ENCODE measurements at places on chromosomes 7 and 10.

- DNase-seq: no peak
These were observed 1.4 kb downstream of the LARP4B start for GRCh38 chr10:929960-930624.

- no peak for DNase-seq
These were observed 76.5 kb downstream of the ARL5B start for GRCh38 chr10:18735711-18736110.

GRCh38 chr7:128427289-128427891 lies 17.6 kb upstream of the IMPDH1 start:
- peak; percentile 77 for DNase-seq

GRCh38 chr10:107865691-107866090 lies 701.2 kb upstream of the SORCS1 start:
- no peak for DNase-seq

- DNase-seq: peak; percentile 33
These were observed 2.0 kb upstream of the SFTPA1 start for GRCh38 chr10:79608505-79609375.

GRCh38 chr10:29615195-29615594 lies 19.6 kb downstream of the SVIL start:
- DNase-seq: no peak

- peak; percentile 93 for DNase-seq
These were observed 69.2 kb upstream of the SLC39A12 start for GRCh38 chr10:17882557-17882956.

DNA sequence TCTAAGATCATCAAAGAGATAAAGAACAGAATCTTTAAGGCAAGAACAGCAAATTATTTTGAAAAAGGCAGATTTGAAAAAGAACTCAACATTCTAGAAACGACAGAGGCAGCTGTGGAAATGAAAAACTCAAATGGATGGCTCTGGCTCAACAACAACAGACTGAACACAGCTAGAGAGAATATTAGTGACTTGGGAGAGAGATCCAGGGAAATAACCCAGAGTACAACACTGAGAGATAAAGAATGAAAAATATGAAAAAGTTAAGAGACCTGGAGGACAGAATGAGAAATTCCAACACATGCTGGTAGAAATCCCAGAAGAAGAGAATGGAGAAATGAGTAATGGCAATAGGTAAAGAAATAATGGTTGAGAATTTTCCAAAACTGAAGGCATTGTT lies 17.9 kb upstream of the ZNF777 start:
- DNase-seq: no peak

GRCh38 chr7:20778063-20778721 lies 8.5 kb downstream of the SP8 start:
- peak; percentile 23 for DNase-seq

DNA sequence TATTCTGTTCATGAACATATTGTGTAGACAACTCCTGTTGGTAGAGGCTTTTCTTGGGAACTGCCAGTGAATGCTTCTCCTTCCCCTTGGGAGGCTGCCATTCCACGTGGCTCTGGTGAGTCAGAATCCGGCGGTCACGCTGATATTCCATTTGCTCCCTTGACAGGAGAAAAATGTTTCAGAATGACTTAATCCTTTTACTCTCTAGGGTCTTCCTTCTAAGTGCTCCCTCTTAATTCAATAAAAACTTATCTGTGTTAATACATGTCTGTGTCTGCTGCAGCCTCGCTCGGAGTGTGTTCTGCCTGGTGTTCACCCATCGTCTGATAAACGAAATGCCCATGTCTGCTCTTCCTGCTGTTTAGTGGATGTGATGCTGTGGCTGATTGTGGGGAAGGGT lies 278.6 kb downstream of the ARHGAP12 start:
- peak; percentile 89 for DNase-seq

DNA sequence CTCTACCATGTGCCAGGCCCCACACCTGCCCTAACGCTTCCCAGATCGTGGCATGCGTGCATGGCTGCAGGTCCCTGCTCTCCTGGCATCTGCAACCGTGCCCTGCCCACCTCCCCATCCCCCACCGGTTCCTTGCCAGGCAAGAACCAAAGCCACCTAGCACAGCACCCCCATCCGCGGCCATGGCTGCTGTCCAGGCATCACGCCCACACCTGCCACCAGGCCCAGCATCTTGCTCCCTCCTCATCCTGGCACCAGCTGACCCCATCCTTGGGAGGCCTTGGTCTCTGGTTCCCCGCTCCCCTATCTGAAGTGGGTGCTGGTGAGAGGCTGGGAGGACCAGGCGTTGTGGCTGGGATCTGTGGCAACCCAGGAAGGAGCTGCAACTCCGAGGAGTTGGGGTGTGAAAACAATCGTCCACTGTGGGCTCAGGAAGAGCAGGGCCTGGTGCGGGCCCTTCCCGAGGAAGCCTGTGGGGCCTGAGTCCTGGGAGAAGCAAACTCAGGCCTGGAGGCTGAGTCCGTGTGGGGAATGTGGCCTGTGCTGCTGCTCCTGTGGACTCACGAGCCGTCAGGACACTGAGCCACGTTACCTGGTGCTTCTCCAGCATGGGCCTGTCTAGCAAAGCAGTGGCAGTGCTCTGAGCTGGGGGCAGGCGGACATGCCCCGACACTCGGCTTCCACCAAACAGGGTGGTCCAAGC lies 417.1 kb downstream of the DNAJB6 start:
- no peak for DNase-seq

GRCh38 chr10:67775279-67775678 lies 62.7 kb downstream of the DNAJC12 start:
- no peak for DNase-seq

GRCh38 chr7:135257-135653 lies 57.1 kb upstream of the FAM20C start:
- no peak for DNase-seq

GRCh38 chr10:115056186-115056585 lies 37.0 kb upstream of the ATRNL1 start:
- no peak for DNase-seq

DNA sequence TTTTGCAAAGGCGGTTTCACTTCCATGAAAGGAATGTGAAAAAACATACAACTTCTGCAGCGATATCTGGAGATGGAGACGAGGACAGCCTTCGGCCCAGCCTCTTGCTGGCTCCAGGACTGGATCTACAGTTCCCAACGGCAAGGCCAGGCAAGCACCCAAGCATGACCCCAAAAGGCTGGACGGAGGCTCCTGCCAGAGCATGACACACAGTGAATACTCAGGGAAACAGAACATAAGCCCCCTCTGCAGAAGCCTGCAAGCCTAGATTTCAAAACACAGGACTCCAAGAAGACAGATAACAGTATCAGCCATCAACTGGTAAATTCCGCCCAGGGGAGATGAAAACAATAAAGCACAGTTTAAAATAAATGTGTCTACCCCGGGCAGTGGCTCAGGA lies 3.3 kb upstream of the LRRC27 start:
- no peak for DNase-seq

- peak; percentile 51 for DNase-seq
These were observed 138.0 kb upstream of the TARP start for GRCh38 chr7:38411404-38411803.

GRCh38 chr10:79258894-79259293 lies 88.4 kb upstream of the PPIF start:
- no peak for DNase-seq

DNA sequence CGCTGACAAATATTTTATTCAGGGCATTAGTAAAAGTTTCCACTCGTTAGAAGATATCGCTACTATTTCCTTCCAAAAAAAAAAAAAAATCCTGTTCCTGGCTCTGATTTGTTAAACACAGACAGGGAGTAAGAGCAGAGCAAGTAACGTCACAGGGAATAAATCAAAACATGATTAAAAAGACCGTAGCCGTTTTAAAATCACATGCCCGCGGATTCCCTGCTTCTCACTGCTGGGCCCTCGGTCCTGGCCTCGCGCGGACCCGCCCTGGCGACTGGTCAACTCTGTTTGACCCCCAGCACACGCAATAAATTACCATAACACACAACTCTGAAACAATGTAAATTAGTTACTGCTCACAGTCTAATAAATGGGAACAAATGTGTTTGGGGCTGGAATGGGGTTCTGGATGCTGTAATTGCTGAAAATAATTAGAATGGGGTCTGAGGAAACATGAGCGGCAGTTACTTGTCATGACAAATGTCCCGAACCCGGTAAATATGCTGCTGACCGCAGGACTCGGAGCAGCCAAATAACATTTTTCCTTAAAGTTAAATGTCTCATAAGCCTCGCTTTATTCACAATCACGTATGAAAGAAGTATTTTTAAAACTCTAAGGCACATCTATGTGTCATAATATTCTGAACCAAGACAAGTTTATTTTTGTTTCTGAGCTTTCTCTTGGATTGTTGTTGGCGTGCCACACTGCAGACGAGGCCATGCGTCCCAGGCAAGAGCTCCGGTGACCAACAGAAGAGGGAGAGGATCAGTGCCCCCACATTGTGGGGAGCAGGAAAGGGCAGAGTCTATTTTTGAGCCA lies 17.9 kb downstream of the EBF3 start:
- DNase-seq: no peak

DNA sequence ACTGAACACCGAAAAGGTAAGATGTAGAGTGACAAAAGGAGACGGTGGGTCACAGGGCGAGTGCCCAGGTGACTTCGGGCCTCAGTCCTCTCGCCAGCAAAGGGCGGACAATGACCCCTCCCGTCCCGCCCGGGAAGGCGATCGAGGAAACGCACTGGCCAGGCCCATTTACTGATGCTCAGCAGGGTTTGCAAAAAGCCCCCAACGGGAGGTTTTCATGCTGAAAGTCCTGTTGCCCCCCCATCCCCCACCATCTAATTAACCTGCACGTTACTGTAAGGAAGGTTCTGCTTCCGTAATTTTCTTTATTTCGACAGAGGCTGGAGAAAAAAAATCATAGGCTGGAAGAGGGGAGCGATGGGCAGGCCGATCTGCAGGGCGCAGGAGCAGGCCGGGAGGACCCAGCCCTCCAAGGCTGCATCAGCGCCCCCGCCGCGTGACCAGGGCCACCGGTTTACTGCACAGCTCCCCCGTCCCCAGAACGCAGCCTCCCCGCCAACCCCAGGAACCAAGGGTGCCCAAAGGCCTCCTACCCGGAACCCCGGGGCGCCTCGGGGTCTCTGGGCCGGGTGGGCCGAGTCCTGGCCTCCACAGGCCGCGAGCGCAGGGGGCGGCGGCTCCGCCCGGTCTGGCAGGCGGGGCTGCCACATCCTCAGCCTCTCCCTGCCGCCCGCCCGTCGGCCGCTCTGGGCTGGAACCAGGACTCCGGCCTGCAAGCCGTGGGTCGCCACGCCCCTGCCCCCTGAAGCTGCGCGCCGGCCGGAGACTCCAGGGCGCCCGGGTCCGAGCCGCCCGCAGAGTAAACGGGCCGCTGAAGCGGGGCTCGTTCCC lies 613 bp downstream of the OAT start:
- DNase-seq: peak; percentile 67

GRCh38 chr7:816751-817671 lies 15.3 kb upstream of the SUN1 start:
- DNase-seq: no peak

GRCh38 chr10:68684413-68684812 lies 36.6 kb upstream of the CCAR1 start:
- DNase-seq: no peak

DNA sequence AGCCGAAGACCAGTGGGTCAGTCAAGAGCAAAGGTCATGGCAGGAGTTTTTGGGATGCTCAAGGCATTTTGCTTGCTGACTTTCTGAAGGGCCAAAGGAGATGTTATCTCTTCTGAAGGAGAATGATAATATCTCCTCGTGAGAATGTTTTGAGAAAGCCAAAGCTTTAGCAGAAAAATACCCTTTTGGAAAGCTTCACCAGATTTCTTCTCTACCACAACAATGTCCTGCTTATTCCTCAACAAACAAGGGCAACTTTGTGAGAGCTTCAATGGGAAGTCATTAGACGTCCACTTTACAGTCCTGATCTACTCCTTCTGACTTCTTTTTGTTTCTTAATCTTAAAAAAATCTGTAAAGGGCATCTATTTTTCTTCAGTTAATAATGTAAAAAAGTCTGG lies 132.8 kb upstream of the DNAJB12 start:
- no peak for DNase-seq

DNA sequence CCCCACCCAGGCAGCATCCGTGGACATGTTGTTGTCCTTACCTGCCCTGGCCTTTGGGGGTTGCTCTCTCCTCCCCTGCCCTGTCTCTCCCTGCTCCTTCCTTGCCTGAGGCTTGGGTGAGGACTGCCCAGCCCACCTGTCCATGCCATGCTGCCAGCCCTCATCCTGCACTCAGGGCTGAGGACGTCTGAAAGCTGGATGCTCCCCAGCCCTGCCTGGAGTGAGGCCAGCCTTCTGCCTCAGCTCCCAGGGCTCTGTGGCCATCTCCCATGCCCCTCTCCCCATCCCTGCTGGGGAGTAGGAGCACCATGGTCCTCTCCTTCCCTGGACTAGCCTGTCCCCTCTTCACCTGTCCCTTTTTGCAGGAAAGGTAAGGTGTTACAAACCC lies 68.4 kb downstream of the RAMP3 start:
- DNase-seq: no peak

DNA sequence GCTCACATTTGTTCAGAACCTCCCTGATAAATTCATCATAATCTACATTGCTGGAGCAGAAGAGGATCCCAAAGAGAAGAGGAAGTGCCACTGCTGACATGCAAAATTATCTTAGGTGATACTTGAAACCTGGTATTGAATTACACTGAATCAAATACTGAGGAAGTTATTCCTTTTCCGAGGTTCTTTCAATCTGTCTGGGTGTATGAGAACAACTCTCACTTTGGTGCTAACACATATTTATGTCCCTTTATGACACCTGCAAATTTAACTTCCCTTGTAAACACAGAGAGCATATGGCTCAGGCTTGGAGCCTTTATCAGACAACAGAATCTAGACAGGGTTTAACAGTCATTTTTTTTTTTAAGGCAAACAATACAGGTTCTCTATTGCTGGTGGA lies 131.4 kb downstream of the SRPK2 start:
- peak; percentile 25 for DNase-seq

GRCh38 chr7:94374721-94375566 lies 19.8 kb upstream of the COL1A2 start:
- DNase-seq: peak; percentile 99

DNA sequence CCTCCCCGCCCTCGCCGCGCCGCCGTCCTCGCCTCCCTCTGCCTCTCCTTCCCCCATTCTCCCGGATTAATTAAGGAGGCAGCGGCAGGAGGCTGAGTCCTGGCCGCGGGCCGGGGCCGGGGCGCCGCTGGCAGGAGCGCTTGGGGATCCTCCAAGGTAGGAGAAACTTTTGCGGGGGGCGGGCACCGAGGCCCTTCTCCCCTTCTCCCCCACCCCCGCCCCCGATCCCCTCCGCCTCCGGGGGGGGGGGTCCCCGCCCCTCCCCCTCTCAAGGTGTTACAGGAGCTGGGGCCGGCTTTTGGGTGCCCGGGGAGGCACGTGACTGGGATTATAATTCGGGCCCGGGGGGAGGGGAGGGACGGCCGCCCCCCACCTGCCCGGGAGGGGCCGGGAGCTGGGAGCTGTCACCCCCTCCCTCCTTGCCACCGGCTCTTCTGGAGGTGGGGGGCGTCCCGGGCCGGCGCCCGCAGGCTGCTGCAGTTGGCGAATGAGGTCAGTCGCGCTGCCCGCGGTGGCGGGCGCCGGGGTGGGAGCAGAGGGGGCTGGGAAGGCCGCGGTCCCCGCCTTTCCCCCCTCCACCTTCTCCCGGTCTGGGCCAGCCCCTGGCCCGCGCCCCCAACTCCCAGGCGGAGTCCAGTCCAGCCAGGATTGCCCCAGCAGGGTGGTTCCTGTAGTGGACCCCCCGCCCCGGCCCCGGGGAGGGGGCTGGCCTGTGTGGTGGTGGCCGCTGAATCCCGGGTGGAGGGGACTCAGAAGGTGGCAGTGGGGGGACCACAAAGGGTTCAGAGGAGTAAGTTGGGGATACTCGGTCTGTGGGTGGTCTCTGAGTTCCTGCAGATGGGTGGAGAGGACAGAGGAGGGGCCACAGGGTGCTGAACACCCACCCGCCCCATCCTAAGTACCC lies 567 bp downstream of the GTF2IRD1 start:
- no peak for DNase-seq

All from choroid plexus epithelial cell (primary cell).